ENCODE measurements at places on chromosomes 7 and 10.

- no peak for DNase-seq
Observed at GRCh38 chr7:129845178-129845971, 107.4 kb downstream of the UBE2H start.

GRCh38 chr7:116525298-116525912 lies 569 bp downstream of the CAV1 start:
- no peak for DNase-seq

- no peak for DNase-seq
Observed at GRCh38 chr7:66138994-66139752, 24.5 kb downstream of the CRCP start.

DNA sequence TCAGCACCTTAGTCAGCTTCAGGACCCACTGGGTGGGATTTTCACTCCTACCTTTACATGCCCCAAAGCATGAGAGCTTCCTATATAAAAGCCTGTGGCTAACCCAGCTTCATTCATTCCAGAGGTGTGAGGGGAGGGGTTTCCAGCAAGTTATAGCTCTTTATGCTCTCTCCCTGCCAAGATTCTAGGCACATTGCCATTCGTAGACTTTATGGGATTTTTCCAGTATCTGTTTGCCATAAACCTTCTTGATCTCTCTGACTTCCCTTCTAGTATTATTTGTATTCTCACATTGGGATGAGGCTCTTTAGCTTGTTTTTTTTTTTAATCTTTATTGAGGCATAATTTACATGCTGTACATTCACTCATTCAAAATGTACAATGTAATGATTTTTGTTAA lies 67.5 kb downstream of the POU6F2 start:
- no peak for DNase-seq

DNA sequence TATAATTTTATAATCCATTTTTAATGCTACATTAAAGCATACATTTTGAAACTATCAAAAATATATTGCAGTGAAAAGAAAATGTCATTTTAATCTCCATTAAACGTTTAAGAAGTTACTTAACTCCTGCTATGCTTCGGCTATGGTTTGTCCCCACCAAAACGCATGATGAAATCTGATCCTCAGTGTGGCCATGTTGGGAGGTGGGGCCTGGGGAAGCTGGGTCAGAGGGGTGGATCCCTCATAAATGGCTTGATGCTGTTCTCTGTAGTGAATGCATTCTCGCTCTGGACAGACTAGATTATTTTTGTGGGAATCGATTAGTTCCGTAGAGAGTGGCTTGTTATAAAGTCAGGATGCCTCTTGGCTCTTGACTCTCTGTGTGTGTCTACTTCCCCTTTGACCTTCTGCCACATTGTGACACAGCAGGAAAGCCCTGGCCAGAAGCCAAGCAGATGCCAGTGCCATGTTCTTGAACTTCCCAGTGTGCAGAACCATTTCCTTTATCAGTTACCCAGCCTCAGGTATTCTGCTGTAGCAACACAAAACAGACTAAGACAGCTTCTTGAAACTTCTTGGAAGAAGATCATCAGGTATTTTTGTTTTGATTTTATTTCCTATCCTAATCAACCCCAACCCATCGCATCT lies 77.8 kb downstream of the TCERG1L start:
- no peak for DNase-seq

DNA sequence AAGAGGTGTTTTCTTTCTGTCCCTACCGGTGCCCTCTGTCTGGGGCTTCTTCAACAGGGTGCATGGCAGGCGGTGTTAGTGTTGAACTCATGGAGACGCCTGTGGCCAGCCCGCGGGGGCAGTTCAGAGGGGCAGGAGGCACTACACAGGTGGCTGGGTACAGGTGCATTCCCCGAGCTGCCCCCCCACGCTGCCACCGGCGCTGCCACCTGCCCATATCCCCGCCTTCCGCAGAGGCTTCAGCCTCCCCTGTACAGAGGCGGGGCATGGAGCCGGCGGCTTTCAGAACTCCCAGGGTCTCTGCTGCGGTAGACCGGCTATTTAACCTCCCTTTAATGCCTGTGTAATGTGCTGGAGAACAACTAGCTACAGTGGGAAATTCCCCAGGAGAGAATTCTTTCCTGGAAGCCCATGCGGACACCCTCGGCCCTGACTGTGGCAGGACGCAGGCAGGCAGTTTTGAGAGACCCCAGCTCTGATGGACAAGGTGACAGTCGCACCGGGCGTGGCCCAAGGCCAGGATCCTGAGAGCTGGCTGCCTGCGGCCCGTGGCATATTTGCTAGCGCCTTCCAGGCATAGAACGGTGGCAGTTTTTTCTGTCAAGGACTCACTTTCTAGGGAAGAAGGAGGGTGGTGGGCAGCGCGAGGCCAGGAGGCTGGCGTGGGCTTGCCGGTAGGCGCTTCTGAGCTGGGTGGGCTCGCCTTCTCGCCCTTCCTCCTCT lies 53.7 kb upstream of the ZNF32 start:
- no peak for DNase-seq

DNA sequence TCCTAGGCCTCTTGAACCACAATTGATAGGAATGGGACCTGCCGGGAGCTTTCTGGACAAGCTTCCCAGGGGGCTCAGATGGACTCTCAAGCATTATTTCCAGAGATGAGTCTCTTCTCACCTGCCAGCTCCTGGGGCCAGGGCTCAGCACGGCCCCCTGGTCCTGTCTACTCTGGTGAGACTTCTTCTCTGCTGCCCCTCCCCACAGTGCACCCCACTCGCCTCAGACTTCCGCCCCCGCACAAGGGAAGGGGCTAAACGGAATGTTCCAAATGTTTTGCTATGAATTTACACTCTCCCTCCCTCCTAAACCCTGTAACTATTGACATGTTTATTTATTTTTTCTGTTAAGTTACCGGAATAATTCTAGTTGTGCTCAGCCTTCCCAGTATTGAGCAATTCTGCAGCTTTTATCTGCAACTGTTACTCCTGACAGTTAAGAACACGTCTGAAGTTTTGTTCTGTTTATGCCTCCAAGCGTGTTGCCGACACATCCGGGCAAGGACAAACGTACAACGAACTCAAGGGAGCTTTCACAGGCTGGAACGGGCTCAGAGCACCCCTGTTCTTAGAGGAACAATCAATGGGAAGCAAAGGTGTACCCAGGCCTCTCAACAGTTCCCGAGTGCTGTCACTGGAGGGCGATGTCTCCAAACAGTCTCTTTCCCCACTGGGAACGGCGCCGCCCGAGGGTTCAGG lies 55.2 kb downstream of the FHIP2A start:
- DNase-seq: no peak
